Purkinje cell (primary cell): ENCODE measurements at places on chromosomes 3 and 15. TPM values are rescaled to one million over a fixed set of nuclear protein-coding genes. Genes with fewer than 3 reads are reported as not detected.

RASGRP1 gene
- polyA plus RNA-seq = 2.1 and 12.9 TPM in 2 replicates

ADGRG7 gene
- polyA plus RNA-seq = not detected in 2 replicates

CPN2 gene
- polyA plus RNA-seq = not detected in 2 replicates

MB21D2 gene
- polyA plus RNA-seq = 13.3 and 15.9 TPM in 2 replicates

CD96 gene
- polyA plus RNA-seq = not detected in 2 replicates

PLCH1 gene
- 1.7 and 2.3 TPM in 2 replicates for polyA plus RNA-seq
